ENCODE measurements at places on chromosomes 4 and X.

DNA sequence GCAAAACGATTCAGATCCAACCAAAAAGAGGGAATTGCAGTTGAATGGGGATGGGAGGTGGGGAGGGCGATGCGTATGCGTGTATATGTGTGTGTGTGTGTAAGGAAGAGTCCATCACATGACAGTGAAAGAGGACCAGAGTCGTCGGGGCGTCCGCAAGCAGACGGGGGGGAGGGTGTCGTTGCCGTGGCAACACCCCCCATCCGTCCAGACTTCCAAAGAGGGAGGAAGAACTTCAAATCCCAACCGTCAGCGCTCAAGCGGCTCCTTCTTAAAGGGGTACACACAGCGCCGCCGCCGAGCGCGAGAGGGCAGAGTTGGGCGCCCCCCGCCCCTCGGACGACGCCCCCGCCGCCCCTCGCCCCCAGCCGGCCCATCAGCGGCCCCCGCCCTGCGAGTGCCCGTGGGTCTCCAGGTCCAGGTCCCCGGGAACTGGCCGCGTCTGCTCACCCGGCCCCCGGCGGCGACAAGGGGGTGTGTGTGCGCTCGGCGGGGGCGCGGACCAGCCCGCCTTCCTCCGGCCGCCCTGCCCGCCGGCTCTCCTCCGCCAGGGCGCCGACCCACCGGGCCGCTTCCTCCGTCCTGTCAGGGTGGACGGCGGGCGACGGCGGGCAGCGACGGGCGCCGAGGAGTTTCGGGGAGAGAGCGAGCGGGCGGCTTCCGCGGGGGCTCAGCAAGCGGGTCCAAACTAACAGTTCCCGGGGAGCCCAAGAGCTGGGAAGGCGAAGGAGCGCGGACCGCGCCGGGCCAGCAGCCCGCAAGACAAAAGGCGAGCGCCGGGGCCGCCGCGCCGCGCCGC, 685 bp downstream of the LCORL start:
- DNase-seq: no peak

DNA sequence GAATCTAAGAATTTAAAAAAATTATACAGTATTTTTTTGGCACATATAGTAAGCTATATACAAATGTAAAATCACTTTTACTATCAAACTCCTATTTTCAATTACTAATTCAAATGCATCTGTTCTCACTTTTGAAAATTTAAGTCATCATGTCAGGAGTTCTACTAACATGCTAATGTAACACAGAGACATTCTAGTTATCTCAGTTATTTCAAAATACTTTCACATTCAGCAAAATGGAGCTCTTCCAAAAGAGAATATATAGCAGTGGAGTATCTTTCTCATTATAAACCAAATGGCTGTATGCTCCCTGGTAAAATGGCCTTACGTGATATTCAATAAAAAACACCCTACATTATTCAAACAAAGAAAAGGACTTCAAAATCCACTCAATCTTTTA, 42.3 kb downstream of the RFC1 start:
- no peak for DNase-seq

- DNase-seq: no peak
Observed at GRCh38 chr4:69066945-69067344, 29.3 kb upstream of the UGT2B7 start.

- no peak for DNase-seq
Observed at GRCh38 chr4:174549721-174550120, 27.4 kb upstream of the HPGD start.

DNA sequence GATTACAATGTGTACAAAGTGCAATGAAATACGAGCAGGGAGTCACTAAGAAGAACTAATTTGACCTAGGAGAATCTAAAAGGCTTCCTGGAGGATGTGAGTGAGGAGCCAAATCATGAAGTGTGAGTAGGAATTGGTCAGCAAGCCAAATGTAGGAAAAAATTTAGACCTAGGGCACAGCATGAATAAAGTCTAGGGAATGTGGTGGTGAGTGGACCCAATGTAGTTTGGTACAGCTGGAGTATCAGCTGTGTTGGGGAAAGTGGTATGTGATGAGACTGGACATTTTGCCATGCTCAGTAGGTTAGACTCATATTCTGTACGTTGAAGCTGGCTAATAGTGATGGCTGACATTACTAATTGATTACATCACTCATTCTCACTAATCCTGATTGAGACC, 191.0 kb downstream of the AFF2 start:
- no peak for DNase-seq

DNA sequence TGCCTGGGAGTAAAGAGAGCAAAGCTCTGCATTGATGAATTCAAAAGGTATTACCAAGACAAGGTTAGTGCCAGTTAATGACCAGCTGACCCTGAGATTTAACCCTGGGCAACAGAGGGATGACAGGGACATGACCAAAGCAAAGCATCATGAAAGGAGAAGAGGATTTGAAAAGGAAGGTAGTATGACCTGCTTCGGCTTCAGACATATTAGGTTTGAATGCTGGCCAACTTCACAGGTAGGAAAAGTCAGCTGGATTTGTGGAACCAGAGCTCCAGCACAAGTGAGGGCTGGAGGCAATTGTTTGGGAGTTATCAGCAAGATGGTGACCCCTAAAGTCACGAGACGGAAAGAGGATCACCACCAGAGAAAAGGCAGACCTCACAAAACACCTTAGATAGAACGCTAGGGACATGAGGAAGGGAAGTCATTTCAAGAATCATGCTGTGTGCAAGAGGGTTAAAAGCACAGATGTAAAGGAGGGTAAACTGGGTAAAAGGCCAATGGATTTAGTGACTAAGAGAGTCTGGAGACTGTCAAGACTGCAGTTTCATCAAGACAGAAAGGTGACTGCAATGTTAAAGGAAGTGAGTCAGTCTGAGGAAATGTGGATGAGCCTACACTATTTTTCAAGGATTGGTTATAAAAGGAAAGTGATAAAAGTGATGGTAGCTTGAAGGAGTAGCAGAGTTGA, 45.6 kb downstream of the SH3RF1 start:
- DNase-seq: no peak

DNA sequence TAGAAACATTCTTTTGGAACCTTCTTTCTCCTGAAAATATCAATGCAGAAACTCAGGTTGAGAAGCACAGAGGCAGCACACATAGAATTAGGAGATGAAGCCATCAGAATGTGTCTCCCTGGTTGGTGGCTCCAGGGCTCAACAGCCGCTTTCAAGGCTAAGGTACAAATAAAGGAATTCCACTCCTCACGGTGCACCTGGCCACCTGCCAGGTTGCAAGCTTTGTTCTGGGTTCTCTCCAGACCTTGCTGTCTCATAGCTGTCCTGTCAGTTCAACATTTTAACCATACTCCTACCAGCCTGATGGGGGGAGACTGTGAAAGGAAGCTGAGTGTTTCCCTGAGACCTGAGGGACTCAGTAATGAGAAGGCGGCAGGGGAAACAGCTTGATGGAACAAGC, 96.3 kb upstream of the HPF1 start:
- DNase-seq: no peak

- no peak for DNase-seq
Observed at GRCh38 chrX:15804563-15804962, 14.3 kb downstream of the ZRSR2 start.

DNA sequence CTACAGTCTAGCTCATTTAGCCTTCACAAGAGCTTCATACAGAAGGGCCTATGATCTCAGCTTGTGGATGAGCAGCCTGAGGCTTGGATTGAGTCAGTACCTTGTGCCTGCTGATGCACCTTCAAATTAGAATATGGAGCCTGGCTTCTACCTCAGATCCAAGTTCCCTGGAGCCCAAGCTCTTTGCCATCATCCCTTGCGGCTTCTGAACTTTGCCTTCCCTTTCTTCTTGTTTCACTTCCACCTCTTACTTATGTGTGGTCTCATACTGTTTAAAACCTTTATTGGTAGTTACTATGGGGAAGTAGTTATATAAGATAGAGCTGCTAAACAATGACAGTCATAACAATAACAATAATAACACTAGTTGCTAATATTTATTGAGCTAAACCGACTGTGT, 84.3 kb upstream of the AFF2 start:
- no peak for DNase-seq

DNA sequence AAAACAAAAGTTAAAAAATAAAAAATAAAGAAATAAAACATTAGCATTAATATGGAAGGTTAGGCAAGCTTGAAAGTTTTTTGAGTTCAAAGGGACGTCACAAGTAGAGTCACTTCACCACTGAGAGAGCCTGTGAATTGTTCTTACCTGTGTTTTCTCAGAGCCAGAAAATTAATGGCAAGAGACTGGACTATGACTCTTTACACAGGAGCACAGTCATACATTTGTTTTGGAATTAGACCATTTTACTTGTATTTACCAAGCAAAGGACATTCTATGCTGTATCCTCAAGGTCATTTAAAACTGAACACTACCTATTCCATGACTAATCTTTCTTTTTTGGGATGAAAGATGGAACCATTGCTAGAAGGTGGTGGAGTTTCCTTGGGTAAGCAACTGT, 346.1 kb downstream of the FAM47B start:
- no peak for DNase-seq

DNA sequence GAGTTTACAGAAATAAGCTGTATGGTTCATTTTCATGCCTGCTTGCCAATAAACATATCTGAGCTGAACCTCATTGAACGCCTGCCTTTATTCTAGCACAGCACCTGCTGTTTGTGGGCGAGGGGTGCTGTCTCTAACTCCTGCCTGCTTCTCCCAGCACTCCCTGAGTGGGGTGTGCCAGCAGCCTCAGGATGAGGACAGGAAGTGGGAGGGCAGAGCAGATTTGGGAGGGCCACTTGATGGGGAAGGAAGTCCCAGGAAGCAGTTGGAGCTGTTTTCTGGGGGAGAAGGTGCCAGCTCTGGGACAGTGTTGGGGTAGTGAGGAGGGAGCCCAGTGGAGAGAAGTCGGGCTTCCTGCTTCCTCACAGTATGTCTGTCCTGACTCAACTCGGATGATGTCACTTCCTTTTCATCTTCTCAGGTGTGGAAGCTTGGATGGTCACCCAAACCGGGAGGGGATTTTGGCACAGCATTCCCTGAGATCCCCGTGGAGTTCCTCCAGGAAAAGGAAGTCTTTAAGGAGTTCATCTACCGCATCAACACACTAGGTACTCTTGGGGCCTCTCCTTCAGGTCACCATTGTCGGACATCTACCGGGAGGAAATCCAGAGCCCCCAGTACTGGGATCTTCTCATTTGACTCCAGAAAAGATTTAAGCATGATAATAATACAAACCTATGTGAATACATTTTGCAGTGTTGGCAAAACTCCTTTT, 29.0 kb upstream of the MSANTD1 start:
- no peak for DNase-seq

- no peak for DNase-seq
Observed at GRCh38 chrX:148609515-148610327, 109.3 kb downstream of the AFF2 start.

DNA sequence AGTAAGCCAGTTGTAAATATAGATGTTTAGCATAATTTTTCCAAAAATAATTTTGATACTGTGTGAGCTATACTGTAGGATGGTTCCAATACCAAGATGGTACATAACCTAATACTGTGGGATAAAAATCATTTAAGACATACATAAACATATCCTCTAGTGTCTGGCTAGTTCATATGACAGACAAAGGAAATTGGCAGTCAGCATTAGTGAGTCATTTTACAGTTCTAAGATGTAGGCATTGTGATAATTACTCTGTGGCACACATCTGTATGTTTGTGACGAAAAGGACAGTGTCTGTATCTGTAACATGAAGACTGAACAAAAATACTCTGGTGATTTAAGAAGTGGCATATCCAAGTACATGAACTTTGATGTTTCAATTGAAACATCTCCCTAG, 49.6 kb downstream of the UGT2A2 start:
- no peak for DNase-seq

- DNase-seq: no peak
Observed at GRCh38 chrX:21843179-21843578, 3.8 kb downstream of the MBTPS2 start.

- no peak for DNase-seq
Observed at GRCh38 chr4:17702641-17703040, 78.8 kb downstream of the FAM184B start.

GRCh38 chrX:110389570-110389969, 30.9 kb downstream of the RTL9 start:
- DNase-seq: no peak

- DNase-seq: no peak
Observed at GRCh38 chr4:41613386-41613785, 75.4 kb downstream of the LIMCH1 start.

DNA sequence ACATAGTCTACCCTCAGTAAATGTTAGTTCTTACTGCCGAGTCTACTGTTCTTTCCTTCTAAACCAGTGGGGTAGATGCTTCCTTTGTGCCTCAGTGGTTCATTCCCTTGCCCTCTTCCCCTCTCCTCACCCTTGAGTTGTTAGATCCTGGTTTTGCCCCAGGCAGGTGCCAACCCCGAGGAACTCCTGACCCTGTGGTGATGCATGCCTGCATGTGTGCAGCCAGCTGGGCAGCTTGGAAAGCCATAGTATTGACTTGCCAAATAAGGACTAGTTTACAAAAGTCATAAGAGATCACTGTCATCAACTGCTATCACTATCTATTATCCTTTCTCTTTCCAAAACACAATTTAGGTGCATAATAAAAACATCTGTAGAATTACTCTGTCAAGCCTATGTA, 50.9 kb downstream of the REPS2 start:
- DNase-seq: no peak

GRCh38 chrX:66126662-66127061, 37.4 kb upstream of the HEPH start:
- no peak for DNase-seq

DNA sequence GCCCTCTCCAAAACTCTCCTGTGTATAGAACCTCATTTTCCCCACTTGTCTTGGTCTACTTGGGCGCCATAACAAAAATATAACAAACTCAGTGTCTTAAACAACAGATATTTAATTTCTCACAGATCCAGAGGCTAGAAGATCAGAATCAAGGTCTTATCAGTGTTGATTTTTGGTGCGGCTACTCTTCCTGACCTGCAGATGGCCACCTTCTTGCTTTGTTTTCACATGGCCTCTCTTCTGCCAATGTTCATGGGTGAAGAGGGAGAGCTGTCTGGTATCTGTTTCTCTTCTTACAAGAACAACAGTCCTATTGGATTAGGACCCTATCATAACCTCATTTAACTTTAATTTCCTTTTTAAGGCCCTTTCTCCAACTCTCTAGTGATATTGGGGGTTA, 177.3 kb downstream of the PABPC4L start:
- DNase-seq: no peak

DNA sequence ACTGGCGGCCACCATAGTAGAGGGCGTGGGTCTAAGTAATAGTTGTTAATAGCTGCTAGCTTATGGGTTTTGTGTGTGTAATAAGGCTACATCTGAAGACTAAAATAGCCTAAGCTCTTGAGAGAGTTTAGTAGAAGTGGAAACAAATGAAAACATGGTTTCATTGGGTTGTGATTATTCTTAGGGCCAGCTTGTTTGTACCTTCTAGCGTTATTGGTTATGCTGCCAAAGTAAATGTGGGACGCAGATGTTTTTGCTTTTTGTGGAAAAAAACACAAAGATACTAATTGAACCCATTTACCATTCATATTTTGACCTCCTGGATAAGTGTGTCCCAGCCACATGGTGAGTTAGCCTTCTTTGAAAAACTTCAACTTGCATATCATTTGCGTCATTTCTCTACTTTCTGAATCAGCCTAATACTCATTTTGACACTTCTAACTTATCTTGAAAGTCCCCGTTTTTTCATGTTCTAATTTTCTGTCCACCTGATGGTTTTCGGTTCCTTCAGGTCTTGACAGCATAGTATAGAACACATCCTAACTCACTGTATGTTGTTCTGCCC, 305.3 kb downstream of the FRMPD4 start:
- DNase-seq: no peak

GRCh38 chrX:8314881-8315280, 143.8 kb upstream of the VCX2 start:
- DNase-seq: no peak

Measured in stimulated activated CD8-positive, alpha-beta memory T cell treated with anti-CD3 and anti-CD28 coated beads, Interleukin-4, amount 100 ng/mL, for 4 hours (primary cell).